Pericardium fibroblast (primary cell): ENCODE measurements at places on chromosomes 11 and 22. TPM values are rescaled to one million over a fixed set of nuclear protein-coding genes. Genes with fewer than 3 reads are reported as not detected.

TMEM45B gene
- 0.12 TPM in 1 of 2 replicates, not detected in the other for total RNA-seq

MRGPRF gene
- 24.3 and 39.7 TPM in 2 replicates for total RNA-seq

MUC15 gene
- not detected in 2 replicates for total RNA-seq

MPPED2 gene
- not detected in 2 replicates for total RNA-seq

APOBEC3H gene
- not detected in 2 replicates for total RNA-seq

USP2 gene
- 0.58 TPM in 1 of 2 replicates, not detected in the other for total RNA-seq

GGTLC3 gene
- total RNA-seq, result not detected in 2 replicates

RIMBP3C gene
- total RNA-seq, result 1.1 and 1.3 TPM in 2 replicates

SLC1A2 gene
- total RNA-seq, result 0.17 and 2.0 TPM in 2 replicates
